ENCODE measurements at places on chromosomes 1 and 21. TPM values are rescaled to one million over a fixed set of nuclear protein-coding genes. Genes with fewer than 3 reads are reported as not detected.

C1orf185 gene
- total RNA-seq = not detected

TMPRSS15 gene
- total RNA-seq = not detected

S100A7 gene
- total RNA-seq = not detected

HFM1 gene
- total RNA-seq = 1.2 TPM

FCRL6 gene
- not detected for total RNA-seq

All from placental epithelial cell (primary cell).